ENCODE measurements at places on chromosomes 3 and 15. TPM values are rescaled to one million over a fixed set of nuclear protein-coding genes. Genes with fewer than 3 reads are reported as not detected.

DNA sequence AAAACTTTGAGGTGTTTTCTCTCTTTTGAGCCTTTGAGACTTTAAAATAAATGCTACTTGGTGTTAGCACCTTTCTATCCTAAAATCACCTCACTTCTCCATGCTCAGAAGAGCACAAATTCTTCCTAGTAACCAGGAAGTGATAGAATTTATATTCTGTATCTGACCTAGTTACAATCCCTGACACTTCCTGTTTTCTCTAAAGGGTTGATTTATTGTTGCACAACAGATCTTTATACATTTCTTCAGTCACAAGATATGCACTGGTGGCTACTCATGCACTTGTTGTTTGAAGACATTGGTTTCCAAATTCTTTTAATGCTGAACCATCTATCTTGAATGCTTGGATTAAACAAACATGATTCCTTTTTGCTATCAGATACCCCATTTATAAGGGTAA lies 47.2 kb upstream of the CNTN3 start:
- no peaks in the 10 kb centered on the region for H3K36me3 ChIP-seq
- no peaks in the 10 kb centered on the region for H3K27me3 ChIP-seq
- no peaks in the 10 kb centered on the region for H3K4me1 ChIP-seq
- no peak for DNase-seq
- H3K27ac ChIP-seq = no peak overlapping the region

DNA sequence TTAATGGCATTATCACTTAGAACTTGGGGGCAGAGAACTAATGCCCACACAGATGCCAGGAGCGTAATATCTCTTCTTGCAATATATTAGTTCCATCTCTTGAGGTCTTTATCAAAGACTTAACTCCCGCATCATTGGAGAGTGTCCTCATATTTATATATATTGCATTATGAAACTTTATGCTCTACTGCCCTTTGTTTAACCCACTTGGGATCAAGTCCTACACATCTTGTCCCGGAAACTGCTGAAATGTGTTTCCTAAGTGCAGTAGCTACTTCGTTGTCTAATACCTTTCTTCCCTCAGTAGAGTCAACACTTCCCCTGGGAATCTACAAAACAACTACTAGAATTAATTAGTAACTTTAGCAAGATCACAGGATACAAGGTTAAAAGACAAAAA lies 1029.2 kb downstream of the OTOL1 start:
- H3K4me1 ChIP-seq = no peaks in the 10 kb centered on the region
- DNase-seq = no peak
- H3K4me3 ChIP-seq = no peak overlapping the region
- no peaks in the 10 kb centered on the region for H3K36me3 ChIP-seq
- no peaks in the 10 kb centered on the region for H3K27me3 ChIP-seq
- no peak overlapping the region for H3K27ac ChIP-seq

DNA sequence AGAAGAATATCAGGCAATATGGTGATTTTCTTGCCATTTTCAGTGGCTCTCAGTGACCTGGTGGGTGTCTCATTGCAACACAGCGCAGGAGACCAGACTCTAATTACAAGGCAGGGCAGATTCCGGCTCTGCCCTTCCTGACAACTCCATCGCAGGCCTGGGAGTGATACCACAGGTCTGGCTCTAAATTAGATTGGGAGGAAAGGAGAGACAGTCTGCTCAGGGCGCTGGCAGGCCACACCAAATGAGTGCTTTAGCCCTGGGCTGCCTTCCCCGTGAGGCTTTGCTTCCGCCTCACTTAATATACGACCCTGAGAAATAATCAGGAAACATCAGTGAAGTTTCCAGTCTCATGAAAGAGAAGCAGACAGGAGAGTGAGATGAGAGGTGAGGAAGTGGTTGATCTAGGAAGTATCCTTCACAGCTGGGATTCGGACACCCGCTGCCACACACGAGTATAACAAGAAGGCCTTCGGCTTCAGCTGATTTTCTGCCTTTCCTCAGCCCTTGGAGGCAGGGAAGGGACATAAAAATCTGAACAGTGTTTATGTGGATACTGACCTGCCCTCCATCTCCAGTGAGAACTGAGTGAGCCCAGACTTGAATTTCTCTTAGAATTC lies 73.7 kb upstream of the PROK2 start:
- DNase-seq = no peak
- H3K27ac ChIP-seq = no peak overlapping the region
- no peaks in the 10 kb centered on the region for H3K36me3 ChIP-seq
- no peak overlapping the region for H3K4me3 ChIP-seq
- peaks cover 28% of the 10 kb centered on the region for H3K27me3 ChIP-seq

- DNase-seq = no peak
- H3K36me3 ChIP-seq = no peaks in the 10 kb centered on the region
- H3K27ac ChIP-seq = no peak overlapping the region
- peaks cover 31% of the 10 kb centered on the region for H3K27me3 ChIP-seq
- no peak overlapping the region for H3K4me3 ChIP-seq
These were observed 32.5 kb upstream of the LCTL start for GRCh38 chr15:66598095-66598815.

GRCh38 chr15:94453227-94453988 lies 222.0 kb downstream of the MCTP2 start:
- H3K4me1 ChIP-seq = peaks cover 5% of the 10 kb centered on the region
- no peak overlapping the region for H3K27ac ChIP-seq
- H3K36me3 ChIP-seq = peaks cover 2% of the 10 kb centered on the region
- no peak overlapping the region for H3K4me3 ChIP-seq
- DNase-seq = no peak
- H3K27me3 ChIP-seq = no peaks in the 10 kb centered on the region

The PLIN1 gene
- total RNA-seq = 0.24 TPM

The OSBPL10 gene
- total RNA-seq = 25.2 TPM

The OR5H6 gene
- not detected for total RNA-seq

DNA sequence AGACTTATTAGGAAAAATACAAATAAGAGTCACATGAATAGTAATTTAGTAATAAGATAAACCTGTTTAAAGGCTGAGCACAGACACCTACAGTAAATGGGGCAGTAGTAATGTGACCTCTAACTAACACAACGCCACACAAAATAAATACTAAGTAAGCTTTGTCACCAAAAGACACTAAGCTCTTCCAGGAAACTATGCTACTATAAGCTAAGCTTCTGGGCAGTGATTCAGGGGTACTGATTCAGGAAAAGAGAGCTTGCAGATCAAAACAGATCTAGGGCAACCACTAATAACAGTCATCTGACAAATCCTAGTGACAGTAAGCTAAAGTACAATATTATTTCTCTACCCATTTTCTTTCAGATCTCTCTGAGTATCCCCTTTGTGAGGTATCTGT lies 68.8 kb downstream of the PLOD2 start:
- H3K4me1 ChIP-seq = peaks cover 23% of the 10 kb centered on the region
- H3K4me3 ChIP-seq = no peak overlapping the region
- peak overlapping the region; percentile 34 for H3K27ac ChIP-seq
- peaks cover 10% of the 10 kb centered on the region for H3K36me3 ChIP-seq
- no peak for DNase-seq

- peaks cover 7% of the 10 kb centered on the region for H3K36me3 ChIP-seq
- H3K27ac ChIP-seq = no peak overlapping the region
- peaks cover 5% of the 10 kb centered on the region for H3K4me1 ChIP-seq
- no peak for DNase-seq
- no peaks in the 10 kb centered on the region for H3K27me3 ChIP-seq
These were observed 15.5 kb downstream of the ATG3 start for GRCh38 chr3:112546216-112546759.

The CTXND1 gene
- 1.1 TPM for total RNA-seq

DNA sequence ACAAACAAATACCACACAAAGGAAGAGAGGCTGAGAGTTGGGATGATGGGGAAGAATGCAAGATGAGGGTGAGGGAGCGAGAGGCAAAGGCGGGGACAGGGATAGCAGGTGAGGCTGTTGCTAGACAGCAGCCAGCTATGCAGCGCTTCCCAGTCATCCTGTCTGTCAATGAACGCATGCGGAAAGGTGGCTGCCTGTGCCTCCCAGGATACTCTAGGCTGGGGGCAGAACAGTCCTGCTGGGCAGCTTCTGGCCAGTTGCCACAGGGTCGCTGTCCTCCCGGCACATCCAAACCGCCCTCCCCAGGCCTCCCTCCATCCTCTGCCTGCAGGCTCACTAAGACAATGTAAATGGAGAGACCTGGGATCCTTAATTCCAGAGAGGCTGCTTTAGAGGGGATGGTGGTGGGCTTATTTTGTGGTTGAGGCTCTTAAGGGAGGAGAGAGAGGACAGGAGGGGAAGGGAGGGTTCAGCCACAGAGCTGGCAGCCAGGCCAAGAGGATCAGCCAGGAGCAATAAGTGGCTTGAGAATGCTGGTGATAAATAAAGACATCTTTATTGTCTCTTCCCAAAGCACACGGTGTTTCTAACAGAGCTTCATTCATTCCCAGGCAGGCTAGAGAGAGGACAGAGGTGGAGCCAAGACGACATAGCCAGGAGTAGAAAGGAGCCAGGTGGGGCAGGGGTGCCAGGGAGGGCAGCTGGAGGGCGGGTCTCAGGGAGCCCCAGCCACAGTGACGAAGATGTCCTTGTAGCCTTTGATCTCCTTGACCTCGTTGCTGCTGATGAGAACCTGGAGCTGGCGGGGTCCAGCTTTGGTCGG lies 9.2 kb upstream of the TGM5 start:
- H3K4me3 ChIP-seq = no peak overlapping the region
- H3K4me1 ChIP-seq = no peaks in the 10 kb centered on the region
- H3K36me3 ChIP-seq = no peaks in the 10 kb centered on the region
- no peak for DNase-seq
- H3K27me3 ChIP-seq = peaks cover 13% of the 10 kb centered on the region

The GUCA1C gene
- not detected for total RNA-seq

- DNase-seq = no peak
- H3K36me3 ChIP-seq = no peaks in the 10 kb centered on the region
- H3K27ac ChIP-seq = no peak overlapping the region
- H3K27me3 ChIP-seq = no peaks in the 10 kb centered on the region
These were observed 284.4 kb downstream of the SHQ1 start for GRCh38 chr3:72563690-72564370.

The CPNE9 gene
- total RNA-seq = 0.69 TPM

- H3K27ac ChIP-seq = no peak overlapping the region
- H3K36me3 ChIP-seq = no peaks in the 10 kb centered on the region
- peaks cover 4% of the 10 kb centered on the region for H3K4me1 ChIP-seq
- no peak overlapping the region for H3K4me3 ChIP-seq
These were observed 14.5 kb downstream of the BCL2A1 start for GRCh38 chr15:79956354-79956939.

DNA sequence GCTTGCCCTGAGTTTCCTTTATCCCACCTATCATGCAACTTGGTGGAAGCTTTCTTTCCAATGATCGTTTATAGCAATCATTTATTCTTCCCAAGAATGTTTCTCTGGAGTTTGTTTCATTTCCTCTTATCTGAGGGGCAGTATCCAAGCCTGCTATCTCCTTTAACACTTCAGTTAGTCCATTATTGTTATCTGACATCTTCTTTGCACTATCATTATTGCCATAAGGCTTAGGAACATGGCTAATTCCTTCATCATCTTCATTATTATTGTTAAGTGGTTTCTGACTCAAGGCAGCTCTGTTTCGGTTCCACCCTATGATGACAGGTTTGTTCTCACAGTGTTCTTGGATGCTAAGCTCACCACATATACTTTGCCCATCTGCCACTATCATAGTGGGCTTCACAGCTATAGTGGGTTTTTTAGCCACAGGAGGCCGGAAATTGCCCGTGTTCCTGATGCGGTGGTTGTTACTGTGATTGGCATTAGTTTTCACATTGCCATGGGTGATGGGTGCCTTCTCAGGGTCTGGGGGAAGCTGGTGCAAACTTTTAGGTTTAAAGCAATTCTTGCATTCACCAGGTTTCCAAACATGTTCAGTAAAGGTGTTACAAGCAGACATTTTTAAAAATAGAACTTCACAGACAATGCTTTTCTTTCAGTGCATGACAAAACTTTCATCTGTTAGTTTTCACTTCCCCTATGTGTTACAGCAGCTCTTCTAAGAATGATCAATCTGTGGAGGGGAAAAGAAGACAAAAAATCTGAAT lies 110.6 kb upstream of the TSPAN3 start:
- H3K27ac ChIP-seq = no peak overlapping the region
- no peaks in the 10 kb centered on the region for H3K27me3 ChIP-seq
- peaks cover 7% of the 10 kb centered on the region for H3K36me3 ChIP-seq

- no peak overlapping the region for H3K4me3 ChIP-seq
- H3K36me3 ChIP-seq = peaks cover 50% of the 10 kb centered on the region
- DNase-seq = no peak
- H3K4me1 ChIP-seq = no peaks in the 10 kb centered on the region
These were observed 47.3 kb downstream of the EIF3J start for GRCh38 chr15:44584162-44584749.

- H3K4me3 ChIP-seq = no peak overlapping the region
- H3K4me1 ChIP-seq = peaks cover 3% of the 10 kb centered on the region
- DNase-seq = no peak
- H3K27ac ChIP-seq = no peak overlapping the region
These were observed 609.1 kb upstream of the BCHE start for GRCh38 chr3:166446291-166446690.

The HIGD2B gene
- total RNA-seq = not detected

DNA sequence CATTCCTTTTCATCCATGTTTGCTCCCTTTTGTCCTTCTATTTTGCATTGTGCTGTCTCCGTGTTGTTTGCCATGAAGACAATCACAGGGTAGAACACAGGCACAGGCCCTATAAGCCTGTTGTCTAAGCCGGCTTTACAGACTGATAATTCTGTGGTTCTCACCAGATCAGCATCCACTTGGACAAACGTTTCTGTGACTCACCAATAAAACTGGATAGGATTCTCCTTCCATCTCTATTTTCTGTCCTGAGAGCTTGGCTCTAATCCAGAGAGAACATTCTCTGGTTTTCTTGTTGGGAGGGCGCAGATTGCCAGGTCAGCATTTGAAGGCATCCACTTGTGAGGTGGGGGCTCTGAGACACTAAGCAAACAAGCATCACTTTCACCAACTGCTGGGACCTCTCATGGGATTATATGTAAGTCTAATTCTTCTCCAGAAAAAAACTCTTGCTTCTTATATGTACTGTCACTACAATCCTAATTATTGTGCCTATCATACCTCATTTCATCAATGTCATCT lies 101.6 kb downstream of the ERC2 start:
- no peak for DNase-seq
- no peaks in the 10 kb centered on the region for H3K36me3 ChIP-seq
- H3K27me3 ChIP-seq = no peaks in the 10 kb centered on the region
- no peak overlapping the region for H3K4me3 ChIP-seq

The MYL3 gene
- 0.33 TPM for total RNA-seq

The TICRR gene
- 13.9 TPM for total RNA-seq

The TWF2 gene
- total RNA-seq = 27.6 TPM

GRCh38 chr15:90231028-90232017 lies 2.4 kb downstream of the CIB1 start:
- DNase-seq = no peak
- peak overlapping the region; percentile 50 for H3K4me3 ChIP-seq
- H3K36me3 ChIP-seq = peaks cover 6% of the 10 kb centered on the region
- H3K27ac ChIP-seq = peak overlapping the region; percentile 78

All from progenitor cell of endocrine pancreas (in vitro differentiated cells).